ENCODE measurements at places on chromosomes 6 and 20.
A peak's percentile ranks its signal among the peaks of the same experiment; 100 is the strongest.

DNA sequence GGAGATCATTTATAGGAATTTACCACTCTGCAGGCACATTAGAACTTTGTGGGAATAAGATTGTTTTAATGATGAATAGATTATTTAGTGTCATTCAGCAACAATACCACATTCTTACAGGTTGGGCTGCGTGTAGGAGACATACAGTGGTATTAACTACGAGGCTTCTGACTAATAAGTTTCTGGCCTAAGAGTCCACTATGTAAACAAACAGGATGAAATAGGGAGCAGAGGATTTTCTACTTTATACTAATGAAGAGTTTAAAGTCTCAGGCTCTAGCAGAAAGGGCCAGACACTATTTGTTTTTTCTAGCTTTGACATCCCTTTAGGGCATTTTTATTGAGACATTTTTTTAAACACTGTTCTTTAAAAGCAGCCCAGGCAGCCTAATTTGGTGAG, 75.6 kb downstream of the SLC24A3 start:
- no peak for DNase-seq

DNA sequence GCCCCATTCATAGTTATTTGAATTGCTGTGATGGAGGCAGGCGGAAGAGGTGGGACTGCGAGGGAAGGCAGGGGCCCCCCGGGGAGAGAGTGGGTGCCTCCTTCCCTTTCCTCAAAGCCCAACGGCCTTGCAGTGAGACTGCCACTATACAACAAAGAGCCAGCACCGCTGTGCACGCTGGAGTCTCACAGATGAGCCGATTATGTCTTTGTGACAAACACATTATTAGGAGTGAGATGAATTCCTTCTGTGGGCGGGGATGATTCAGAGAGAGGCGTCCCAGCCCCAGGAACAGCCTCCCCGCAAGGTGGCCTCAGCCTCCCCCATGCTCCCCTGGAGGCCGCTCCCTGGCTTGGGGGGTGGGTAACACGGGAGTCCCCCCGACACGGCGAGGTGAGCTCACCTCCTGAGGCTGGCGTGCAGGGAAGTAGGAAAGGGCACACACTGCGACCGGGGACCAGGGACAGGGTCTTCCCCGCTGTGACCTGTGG, 26.7 kb downstream of the NTSR1 start:
- DNase-seq = no peak

DNA sequence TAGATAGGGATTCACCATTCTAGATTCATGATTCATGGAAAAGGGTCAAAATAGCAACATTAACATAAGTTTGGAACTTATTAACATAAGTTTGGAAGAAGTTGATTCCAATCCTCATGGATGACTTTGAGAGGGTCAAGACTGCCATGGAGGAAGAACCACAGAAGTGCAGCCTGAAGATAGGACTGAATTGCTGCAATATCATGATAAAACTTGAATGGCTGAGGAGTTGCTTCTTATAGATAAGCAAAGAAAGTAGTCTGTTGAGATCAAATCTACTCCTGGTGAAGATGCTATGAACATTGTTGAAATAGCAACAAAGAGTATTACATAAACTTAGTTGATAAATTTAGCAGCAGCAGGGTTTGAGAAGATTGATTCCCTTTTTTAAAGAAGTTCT, 62.2 kb downstream of the GMDS start:
- DNase-seq = no peak

GRCh38 chr6:70889270-70889669, 67.6 kb downstream of the B3GAT2 start:
- no peak for DNase-seq

DNA sequence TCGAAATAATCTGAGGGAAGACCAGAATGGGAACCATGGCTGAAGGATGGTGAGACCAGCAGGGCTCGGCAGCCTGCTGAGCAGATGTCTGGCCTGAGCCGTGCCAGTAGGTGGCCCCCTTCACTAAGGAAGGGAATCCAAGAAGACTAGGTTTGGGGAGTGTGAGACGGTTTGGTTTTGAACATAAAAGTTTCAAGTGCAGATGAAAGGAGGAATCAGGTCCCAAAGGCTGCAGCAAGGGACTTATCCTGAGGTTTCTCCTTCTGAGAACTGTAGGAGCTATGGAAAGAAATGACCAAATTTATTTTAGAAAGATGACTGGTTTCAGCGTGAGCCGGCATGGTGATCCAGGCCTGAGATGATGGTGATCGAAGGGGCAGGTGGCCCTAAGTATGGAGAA, 4.6 kb upstream of the OSER1 start:
- DNase-seq = no peak

GRCh38 chr6:17269840-17270239, 11.3 kb upstream of the RBM24 start:
- DNase-seq = no peak

- no peak for DNase-seq
These were observed 144.2 kb downstream of the PREX1 start for GRCh38 chr20:48683467-48684175.

DNA sequence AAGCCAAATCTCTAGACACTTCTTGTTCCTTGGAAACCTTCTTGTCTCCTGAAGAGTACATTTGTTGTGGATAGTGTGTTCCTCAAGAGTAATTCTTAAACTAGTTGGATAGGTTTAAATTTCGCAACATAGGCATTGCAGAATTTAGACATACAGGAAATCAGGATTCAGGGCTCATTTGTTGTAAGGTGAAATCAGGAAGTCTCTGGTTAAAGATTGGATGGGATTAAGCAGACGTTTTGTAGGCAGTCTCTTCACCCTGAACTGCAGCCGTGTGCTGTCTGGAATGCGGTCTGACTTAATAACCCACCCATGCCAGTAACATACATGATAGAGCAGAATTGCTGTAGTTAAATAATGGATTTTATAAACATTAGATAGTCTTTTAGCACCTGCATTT, 21.7 kb downstream of the HIVEP1 start:
- peak; percentile 45 for DNase-seq

DNA sequence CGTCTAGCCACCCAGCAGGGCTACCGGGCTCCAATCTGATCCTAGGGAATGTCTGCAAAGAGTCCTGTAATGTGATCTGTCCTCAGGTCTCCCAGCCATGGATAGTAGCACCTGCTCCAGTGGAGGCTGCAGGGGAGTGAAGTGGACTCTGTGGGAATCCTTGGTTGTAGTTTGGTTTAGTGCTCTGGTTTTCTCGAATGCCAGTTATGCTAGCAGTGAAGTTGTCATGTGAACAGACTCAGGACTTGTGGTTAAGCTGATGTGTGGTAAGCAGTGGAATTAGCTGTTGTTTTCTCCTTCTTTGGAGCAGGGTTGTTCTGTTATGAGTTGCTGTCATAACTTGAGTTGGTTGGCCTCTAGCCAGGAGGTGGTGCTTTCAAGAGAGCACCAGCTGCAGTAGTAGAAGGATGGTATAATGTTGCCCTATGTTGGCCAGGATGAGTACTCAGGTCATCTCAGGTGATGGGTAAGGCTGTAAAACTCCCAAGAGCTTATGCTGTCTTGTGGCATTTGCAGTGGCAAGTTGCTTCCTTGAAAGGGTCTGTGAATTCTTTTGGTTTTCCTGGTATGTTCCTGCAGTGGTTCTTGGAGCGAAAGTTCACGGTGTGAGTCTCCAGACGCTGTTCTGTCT, 390.2 kb downstream of the UTRN start:
- DNase-seq = no peak

- no peak for DNase-seq
These were observed 39.9 kb downstream of the TBC1D7 start for GRCh38 chr6:13288481-13288880.

DNA sequence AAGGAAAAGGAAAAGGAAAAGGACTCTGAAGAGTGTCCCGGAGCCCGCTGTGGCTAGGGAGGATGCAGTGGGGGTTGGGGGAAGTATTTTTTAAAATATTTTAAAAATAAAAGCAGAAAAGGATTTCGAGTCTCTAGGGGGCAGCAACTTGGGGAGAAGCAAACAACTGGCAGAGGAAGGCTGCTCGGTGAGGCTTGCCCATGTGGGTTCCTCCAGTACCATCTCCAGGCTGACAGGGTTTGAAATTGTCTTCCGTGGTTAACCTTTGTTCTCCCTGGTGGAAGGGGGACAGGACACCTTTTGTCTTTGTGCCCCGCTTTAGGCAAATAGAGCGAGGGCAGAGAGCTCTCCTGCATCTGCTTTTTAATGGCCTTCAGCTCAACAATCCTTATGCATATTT, 60.4 kb upstream of the SNX9 start:
- DNase-seq = no peak

GRCh38 chr6:46719099-46719498, 16.1 kb downstream of the PLA2G7 start:
- no peak for DNase-seq

DNA sequence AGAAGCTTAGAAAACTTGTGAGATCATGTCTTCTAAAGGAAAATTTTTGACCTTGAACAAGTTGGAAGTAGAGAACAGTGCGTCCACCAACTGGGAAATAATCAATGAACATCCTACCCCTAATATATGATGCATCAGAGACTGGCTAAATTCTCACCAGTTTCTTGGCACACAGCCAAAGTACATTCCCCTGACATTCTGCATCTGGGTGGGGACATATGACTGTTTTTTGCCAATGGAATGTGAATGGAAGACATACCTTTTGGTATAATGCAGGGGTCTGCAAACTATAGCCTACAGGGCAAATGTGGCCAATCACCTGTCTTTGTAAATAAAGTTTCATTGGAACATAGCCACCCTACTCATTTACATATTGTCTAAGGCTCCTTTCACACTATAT, 84.7 kb downstream of the HAO1 start:
- no peak for DNase-seq

DNA sequence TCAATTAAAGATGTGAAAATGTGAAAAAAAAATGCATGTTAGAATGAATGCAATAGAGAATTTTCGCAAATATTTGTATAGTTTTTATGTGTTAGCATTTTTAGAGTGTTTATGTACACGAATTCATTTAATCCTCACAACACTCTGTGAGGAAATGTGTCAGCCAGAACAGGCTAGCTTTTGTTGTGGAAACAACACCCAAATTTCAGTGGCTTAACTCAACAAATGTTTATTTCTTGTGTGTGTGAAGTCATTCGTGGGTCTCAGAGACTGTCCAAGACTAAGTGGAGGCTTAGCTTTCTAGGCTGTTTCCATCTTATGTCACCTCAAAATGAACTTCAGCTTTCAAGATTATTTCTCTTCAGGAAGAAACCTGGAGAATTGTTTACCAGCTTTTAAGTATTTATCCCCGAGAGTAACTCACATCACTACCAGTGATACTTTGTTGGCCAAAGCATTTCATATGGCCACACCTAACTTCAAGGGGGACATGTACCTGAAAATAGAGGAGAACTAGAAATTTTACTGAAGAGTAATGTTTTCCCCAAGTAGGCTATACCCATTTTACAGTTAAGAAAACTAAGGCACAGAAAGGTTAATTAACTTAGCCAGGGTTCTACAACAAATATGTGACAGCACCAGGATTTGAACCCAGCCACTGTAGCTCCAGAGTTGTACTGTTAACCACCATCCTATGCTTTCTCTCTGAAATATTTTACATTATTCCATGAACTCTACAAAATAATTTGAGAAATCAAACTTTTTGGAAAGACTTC, 306.1 kb downstream of the QKI start:
- no peak for DNase-seq

DNA sequence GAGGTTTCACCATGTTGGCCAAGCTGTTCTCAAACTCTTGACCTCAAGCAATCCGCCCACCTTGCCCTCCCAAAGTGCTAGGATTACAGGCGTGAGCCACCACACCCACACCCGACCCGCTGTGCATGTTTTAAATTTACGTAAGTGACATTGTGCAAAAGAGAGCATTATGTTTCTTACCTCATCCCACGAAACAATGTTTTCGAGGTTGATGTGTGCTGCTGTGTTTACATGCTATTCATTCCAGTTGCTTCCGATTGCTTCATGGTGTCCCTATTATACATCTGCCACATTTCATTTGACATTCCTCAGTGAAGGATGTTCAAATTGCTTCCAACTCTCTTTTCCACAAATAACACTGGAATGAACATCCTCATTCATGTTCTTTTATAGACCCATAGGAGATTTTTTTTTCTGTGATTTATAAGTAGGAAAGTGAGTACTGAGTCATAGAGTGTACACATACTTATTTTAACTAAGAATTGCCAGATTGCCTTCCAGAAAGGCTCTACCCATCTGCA, 403.9 kb upstream of the JARID2 start:
- no peak for DNase-seq

GRCh38 chr6:84123186-84123585, 89.6 kb downstream of the MRAP2 start:
- DNase-seq = no peak

DNA sequence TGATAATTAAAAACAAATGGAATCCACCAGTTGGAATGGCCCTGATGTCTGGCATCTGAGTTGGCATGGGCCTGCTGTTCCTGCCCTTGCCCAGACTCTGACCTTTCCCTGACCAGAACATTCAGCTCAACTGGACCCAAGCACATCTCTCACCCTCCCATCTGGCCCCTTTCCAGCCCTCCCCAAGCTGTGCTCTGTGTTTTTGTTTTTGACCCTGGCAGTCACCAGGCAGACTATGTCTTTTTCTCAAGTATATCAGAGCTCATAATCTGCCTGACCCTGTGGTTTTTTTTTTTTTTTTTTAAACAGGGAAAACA, 117.6 kb downstream of the TRDN start:
- no peak for DNase-seq

DNA sequence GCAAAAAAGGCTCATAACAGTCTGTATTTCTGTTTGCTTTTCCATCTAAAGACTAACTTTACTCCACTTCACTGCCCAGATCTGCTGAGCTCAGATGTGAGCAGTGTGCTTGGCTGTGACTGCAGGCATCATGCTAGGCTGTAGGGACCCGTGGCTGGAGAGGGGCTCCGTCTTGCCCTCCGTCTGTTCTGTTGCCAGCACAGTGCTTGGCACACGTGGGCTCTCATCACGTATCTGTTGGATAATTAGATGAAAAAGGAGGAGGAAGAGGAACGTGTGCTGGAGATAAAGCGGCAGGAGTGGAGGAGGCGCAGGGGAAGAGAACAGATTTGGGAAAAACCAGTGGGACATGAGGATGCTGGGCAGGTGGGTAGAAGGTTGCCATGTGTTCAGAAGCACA, 57.6 kb upstream of the IER3 start:
- no peak for DNase-seq

GRCh38 chr6:68333442-68333841, 301.6 kb upstream of the ADGRB3 start:
- DNase-seq = peak; percentile 12

- no peak for DNase-seq
These were observed 119.5 kb downstream of the PTPRK start for GRCh38 chr6:128400875-128401274.

- no peak for DNase-seq
These were observed 1274.9 kb upstream of the GJE1 start for GRCh38 chr6:140857739-140858380.

GRCh38 chr6:77926198-77926751, 273.4 kb downstream of the MEI4 start:
- DNase-seq = no peak

- no peak for DNase-seq
These were observed 18.2 kb upstream of the AVP start for GRCh38 chr20:3102575-3103368.

- no peak for DNase-seq
These were observed 2.9 kb upstream of the SASH1 start for GRCh38 chr6:148339766-148340165.

GRCh38 chr20:49880177-49880576, 35.2 kb downstream of the SPATA2 start:
- no peak for DNase-seq

- no peak for DNase-seq
These were observed 3.1 kb upstream of the LAMA5 start for GRCh38 chr20:62370115-62370806.

GRCh38 chr6:30570740-30571074, 535 bp upstream of the ABCF1 start:
- no peak for DNase-seq
